Spinal cord (tissue), 10 donors: ENCODE measurements at places on chromosomes 7 and 10.

DNA sequence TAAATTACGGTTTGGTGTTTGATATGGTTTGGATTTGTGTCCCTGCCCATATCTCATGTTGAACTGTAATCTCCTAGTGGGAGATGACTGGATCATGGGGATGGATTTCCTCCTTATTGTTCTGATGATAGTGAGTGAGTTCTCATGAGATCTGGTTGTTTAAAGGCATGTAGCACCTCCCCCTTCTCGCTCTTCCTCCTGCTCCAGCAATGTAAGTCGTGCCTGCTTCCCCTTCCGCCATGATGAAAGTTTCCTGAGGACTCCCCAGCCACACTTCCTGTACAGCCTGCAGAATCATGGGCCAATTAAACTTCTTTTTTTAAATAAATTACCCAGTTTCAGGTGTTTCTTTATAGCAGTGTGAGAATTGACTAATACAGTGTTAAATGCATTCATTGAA, 116.6 kb downstream of the DOCK4 start:
- DNase-seq: no peak

DNA sequence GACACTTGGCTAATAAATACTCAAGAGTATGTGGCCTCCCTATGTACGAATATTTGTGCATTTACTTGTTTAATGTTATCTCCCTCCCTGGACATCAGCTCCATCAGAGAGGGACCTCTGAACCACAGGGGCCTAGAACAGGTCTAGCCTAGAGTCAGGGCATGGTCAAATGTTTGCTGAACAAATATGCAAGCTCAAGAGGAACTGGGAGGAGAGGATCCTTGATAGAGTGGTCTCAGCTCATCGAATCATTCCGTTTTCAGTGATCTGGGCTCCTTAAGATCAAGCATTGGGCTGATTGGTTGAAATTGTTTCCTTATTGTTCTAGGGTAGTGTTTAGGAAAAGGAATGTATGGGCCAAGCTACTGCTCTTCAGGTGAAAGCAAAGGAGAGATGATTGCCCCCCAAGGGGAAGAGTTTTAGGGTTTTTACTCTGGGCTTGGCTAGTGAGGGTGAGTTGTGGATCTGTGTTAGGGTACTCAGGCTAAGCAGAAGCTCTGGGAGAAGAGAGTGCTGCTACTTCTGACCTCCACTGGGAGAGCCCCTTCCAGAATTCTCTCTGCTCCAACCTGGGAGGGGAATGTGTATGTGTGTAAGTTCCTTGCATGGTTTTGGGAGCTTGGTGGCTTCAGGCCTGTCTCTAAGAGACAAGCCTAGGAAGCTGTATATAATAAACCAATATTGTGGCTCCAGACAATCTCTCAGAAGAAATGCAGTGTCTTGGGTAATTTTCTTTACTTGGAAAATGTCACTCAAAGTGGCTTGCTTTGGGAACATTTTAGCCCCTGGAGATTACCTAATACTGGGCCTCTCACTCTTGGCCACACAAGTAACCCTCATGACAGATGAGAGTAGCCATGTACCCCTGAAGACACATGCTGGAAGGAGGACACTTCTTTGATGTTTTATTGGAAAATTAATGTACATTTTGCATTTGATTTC, 110.0 kb downstream of the EMX2 start:
- no peak for DNase-seq

DNA sequence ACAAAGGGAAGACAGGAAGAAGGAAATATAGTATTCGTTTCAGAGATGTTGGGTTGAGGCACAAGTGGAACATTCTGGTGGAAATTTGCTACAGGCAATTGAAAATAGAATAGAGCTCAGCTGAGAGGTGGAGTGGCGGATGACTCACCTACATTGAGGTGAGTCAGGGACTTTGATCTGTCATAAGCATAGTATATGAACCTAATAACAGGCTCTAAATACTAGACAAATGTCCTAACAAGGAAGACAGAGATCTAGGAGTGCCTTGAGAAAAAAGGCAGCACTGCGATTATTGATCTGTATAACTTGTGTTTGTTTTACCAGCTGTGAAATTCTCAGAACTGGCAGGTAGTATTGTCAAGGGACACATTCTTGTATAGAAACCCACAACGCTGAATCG, 907 bp upstream of the IFRD1 start:
- peak; percentile 7 for DNase-seq

- DNase-seq: no peak
Measured at GRCh38 chr10:126833542-126833941, 71.7 kb upstream of the DOCK1 start.
